ENCODE measurements at places on chromosomes 16 and 17. TPM values are rescaled to one million over a fixed set of nuclear protein-coding genes. Genes with fewer than 3 reads are reported as not detected.

Gene NACA2
- total RNA-seq, result not detected

Gene LGALS9B
- total RNA-seq, result not detected

Gene KRTAP1-1
- total RNA-seq, result not detected

Gene NSMCE1
- 21.0 TPM for total RNA-seq

Gene GAN
- total RNA-seq, result 24.2 TPM

Gene ARL5C
- total RNA-seq, result not detected

Gene CEP295NL
- 1.4 TPM for total RNA-seq

Gene KIF2B
- not detected for total RNA-seq

Gene CACNG1
- total RNA-seq, result not detected

DNA sequence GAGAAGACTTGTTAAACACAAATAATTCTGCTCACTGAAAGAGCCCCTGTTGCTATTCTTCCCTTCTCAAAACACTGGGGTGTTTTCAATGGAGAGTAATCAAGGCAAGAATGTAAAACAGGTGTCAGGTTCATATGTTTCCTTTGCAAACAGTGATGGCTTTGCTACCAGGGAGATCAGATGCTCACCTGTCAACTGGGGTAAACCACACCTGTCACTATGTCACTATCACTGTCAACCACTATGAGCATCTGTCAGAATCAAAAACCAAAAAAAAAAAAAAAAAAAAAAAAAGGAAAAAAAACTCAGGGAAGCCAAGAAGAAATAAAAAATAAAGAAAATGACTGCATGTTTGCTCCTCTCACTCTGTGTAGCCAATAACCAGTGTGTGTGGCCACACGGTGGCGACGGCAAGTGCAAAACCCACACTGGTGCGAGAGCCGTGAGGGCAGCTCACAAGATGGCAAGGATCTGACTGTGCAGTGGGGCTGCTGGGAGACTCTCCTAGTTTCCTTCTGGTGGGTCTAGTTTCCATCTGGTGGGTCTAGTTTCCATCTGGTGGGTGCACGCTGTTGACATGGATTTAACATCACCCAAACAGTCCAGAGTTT is 22.7 kb downstream of the USP22 start:
- DNase-seq, result no peak

GRCh38 chr16:983044-984030 is 1.8 kb downstream of the SOX8 start:
- DNase-seq, result no peak

DNA sequence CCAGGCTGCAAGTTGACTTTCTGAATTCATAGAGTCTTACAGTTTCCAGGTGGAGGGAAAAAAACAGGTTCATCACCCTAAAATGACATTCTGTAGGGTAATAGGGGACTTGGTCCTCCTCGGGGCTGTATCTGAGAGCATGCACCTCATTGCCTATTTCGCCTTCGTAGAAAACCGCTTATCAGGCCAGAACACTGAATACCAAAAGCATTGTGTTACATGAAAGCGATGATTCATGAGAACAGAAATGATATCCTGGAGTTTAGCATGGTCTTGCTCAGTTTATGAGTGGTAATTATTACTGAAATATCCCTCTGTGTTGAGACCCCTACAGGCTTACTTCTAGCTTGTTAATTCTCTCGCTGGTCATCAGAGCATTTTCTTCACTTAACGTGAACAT is 61.4 kb upstream of the ARHGAP44 start:
- no peak for DNase-seq

DNA sequence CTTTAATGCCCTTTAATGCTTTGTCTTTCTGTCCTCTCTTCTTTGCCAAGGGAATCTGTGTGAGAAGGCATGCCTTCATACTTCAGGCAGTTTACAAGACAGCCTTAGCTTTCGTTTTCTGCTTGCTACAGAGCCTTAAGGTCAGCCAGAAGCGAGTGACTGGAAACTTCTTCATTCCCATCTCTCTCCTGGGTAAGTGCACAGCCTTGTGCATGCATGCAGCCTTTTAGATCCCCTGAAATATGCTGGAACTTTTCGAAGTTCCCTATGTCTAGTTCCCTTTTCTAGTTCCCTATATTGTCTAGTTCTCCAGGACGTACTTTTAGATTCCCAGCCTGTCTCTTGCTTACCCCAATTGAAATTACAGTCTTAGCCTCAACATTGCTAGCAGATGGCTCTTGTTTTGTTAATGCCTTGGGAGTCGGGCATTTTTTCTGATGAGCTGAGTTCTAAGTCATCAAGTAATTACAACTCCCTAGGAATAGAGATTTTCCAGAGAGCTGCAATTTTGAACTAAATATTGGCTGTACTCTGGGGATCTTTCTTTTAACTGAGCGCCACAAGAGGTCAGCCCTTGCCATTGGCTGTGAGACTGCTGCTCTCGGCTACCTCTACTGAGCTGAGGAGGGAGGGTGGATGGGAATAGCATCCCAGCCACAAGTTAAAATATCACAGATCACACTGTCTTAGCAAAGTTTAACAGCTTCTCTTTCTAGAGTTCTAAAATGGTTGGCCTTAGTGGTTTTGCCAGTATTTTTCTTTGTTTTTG is 22.7 kb upstream of the PPM1D start:
- DNase-seq, result no peak

DNA sequence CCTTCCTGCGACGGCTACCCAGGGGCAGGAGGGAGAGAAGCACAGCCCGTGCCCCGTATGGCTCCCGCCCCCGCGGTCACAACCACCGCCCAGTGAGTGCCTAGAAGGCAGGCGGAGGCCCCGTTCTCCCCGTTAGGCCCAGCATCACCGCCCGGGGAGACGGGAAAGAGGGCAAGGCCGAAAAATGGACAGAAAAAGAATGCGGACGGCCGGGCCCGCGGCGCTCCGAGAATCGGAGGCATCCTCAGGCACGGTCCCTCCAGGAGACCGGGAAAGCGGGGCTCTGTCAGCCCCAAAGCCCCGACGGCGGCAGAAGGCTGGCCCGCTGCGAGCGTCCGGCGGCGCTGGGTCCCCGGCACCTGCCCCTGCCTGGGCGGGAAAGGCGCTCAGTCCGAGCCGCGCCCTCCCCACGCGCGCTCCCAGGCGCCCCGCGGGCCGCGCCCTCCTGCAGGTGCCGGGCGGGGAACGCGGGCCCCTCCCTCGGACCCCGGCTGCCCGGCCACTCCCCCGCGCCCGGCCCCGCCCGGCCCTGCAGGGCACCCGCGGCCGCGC is 407 bp downstream of the MCRIP1 start:
- DNase-seq, result no peak

DNA sequence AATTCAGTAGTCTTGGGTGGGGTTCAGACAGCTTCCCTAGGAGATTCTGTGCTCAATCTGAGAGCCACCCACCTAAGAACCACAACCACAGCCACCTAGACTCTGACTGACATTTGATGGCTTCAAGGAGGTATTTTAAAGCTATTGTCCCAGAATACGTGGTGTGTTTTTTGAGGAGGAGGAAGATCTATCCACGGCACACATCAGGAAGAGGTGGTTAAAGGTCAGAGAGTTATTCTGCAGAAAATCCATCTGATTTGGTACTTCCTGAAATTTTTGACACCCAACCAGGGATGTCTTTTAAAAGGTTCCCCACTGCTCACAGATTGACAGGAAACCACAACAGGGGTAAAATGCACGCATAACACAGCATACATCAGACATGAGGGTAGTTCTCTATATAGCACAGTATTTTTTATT is 25.1 kb downstream of the SMARCE1 start:
- DNase-seq, result no peak

GRCh38 chr17:36511216-36511615 is 23.5 kb downstream of the MYO19 start:
- no peak for DNase-seq

- no peak for DNase-seq
Measured at GRCh38 chr16:55391760-55392375, 67.9 kb downstream of the IRX6 start.

DNA sequence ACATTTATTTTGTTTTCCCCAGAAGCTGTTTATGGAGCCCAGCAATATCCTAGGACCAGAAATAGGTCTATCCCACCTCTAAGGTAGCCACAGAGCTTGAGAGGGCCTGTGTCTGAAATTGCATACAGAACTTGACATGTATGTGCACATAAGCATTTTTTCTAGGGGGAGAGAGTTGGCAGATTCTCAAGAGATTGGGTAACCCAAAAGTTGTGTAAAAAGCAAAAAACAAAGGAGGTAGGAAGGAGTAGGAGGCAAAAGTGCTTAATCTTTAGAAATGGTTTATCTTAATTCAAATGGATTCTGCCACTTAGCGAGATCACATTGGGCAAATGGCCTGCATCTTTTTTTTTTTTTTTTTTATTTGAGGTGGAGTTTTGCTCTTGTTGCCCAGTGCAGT is 3.5 kb downstream of the PLK1 start:
- no peak for DNase-seq

DNA sequence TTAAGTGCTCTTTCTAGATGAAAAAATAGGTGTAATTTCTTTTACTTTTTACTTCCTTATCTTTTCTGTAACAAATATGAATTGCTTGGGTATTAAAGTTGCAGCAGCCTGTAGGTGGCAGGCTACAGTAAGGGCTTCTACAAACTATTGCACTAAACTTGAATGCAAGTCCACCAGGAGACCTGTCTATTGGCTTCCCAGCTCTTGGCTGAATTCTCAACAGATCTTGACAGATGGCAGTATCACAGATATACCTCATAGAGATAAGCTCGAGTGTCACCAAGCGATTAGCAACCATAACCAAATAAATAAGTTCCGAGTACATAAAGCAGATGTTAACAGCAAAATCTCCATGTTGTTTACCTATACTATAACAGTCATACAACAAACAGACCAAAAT is 5.9 kb downstream of the BBS2 start:
- peak; percentile 25 for DNase-seq

DNA sequence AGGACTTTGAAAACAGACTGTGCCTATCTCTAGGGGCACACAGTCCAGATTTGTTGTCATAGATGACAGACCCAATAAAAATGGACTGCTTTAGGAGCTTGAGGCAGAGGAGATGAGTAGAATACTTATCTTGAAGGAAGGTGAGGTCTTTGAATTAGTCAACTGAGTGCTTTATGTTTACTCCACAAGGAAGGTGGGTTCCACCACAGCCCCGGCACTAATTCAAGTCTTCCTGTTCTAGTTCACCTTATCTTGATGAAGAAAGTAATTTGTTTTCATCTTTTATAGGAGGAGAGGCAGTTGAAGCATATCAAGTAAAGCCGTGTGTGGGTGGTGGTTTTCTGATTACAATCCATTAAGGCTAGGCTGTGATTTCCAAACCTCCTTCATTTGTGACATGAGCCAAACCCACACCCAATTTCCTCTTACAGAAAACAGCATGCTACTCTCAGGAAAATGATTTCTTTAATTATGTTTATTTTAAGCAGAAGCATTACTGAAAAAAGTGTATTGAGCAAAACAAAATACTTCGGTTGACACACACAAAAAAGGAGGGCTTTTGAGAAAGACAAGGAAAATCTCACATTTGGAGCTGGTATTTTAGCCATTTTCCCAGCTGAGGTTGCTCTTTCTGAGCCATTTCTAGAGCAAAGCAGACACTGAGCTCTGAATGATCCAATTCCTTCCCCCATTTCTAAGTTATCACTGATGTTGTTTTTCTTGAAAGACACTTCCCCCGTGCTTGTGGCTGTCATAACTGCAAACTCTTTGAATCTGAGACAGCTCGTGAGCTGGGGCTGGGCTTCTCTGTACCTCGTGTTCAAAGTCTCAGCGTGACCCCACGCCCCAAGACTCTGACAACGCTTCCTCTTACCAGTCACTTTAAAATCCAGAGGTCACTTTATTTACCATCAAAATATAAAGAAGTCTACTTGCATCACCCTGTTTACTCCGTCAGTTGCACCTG is 35.4 kb downstream of the CDRT15 start:
- DNase-seq, result no peak

- DNase-seq, result no peak
Measured at GRCh38 chr17:73320601-73321264, 8.9 kb upstream of the CDC42EP4 start.

DNA sequence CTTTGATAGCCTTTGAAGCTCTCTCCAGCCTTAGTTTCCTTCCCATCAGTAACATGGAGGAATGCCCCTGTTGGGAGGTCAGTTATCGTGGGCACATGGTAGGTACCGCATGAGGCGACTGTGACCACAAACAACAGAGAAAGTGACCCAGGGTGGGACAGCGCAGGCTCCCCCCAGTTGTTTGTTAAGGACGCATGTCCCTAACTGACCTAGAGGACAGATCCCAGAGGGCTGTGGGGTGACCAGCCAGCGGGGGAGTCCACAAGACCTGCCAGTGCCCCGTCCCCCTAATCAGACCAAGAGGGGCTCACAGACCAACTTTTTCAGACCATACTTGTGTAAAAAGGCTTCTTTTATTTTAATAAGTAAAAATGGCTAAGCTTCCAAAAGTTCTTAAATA is 22.3 kb downstream of the KATNB1 start:
- no peak for DNase-seq

DNA sequence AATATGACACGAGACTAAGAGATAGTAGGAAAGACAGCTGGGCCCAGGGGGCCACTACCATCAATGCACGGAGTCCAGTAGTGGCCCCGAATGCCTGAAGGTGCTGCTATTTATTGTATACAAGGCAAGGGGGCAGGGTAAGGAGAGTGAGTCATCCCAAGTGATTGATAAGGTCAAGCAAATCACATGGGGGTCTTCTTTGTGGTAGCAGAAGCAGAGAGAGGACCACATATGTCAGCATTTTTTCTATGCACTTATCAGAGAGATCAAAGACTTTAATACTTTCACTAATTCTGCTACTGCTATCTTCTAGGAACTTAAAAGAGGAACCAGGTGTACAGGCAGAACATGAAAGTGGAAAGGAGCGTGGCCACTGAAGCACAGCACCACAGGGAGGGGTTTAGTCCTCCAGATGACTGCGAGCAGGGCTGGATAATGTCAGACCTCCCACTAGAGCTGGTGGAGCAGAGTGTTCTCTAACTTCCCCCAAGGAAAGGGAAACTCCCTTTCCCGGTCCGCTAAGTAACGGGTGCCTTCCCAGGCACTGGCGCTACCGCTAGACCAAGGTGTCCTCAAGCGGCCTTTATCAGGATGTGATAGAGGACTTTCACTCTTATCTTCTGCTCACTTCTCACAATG is 26.4 kb upstream of the ARL4D start:
- no peak for DNase-seq

- peak; percentile 73 for DNase-seq
Measured at GRCh38 chr17:33038740-33039139, 47.1 kb downstream of the SPACA3 start.

GRCh38 chr17:36920032-36921005 is 17.0 kb upstream of the LHX1 start:
- no peak for DNase-seq

DNA sequence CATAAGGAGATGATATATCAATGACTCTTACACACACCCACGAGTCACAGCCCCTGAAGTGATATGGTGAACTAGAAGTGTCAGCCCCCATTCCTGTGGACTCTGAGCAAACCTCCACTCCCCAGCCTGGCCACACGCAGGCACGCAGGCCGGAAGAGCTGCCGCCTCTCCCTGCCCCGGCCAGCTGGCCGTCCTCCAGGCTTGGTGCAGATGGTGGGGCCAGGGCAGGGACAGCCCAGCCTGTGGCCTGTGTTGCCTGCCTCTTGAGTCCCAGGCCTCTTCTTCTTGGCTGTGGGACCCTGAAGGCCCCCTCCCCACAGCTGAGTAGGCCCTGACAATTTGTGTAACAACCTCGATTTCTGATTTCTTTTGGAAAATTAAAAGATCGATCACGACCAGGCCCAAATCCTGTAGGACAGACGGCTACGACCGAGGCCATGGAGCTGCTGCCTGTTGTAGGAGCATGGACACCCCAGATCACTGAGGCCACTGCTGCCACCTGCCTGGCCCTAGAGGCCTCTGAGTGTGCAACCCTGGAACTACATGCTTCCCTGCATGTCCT is 10.0 kb upstream of the MPRIP start:
- no peak for DNase-seq

Measured in endothelial cell (in vitro differentiated cells).